Esophagus squamous epithelium (tissue), 5 donors: ENCODE measurements at places on chromosomes 3 and 15.

GRCh38 chr3:148315756-148316155, 381.9 kb upstream of the AGTR1 start:
- DNase-seq, result no peak

DNA sequence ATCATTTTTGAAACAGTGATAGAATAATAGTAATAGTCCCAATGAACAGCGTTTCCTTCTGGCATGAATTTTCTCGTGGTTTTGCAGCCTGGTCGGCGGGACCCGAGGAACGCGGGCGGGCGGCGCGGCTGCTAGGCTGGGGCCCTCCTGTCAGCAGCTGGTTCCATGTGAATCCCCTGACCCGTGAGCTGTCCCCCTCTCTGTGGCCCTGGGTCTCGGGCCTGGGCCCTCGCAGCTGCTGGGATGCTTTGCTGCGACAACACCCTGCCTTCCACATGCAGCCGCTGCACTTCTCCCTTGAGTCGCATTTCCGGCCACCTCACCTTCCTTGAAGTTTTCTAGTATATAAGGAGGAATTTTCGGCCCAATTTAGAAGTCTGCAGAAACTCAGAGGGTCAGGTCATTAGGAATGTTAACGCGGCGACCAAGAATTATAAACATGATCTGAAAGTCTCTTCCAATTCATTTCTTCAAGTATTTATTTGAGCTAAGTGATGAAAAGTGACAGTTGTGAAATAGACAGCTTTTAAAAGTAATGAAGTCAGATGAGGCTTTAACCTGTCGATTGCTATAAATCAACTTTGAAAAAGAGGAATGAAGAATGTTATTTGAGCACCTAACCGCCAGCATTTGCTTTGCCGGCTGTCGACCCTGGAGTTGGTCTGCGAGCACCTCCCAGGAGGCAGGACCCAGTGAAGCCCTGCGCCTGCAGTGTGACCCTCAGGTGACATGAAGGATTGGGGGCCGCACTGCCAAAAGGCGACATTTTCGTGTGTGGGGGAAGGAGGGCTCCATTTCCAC, 27.7 kb downstream of the NR2F2 start:
- DNase-seq, result no peak

- DNase-seq, result no peak
Observed at GRCh38 chr3:21722301-21722700, 28.7 kb downstream of the ZNF385D start.

DNA sequence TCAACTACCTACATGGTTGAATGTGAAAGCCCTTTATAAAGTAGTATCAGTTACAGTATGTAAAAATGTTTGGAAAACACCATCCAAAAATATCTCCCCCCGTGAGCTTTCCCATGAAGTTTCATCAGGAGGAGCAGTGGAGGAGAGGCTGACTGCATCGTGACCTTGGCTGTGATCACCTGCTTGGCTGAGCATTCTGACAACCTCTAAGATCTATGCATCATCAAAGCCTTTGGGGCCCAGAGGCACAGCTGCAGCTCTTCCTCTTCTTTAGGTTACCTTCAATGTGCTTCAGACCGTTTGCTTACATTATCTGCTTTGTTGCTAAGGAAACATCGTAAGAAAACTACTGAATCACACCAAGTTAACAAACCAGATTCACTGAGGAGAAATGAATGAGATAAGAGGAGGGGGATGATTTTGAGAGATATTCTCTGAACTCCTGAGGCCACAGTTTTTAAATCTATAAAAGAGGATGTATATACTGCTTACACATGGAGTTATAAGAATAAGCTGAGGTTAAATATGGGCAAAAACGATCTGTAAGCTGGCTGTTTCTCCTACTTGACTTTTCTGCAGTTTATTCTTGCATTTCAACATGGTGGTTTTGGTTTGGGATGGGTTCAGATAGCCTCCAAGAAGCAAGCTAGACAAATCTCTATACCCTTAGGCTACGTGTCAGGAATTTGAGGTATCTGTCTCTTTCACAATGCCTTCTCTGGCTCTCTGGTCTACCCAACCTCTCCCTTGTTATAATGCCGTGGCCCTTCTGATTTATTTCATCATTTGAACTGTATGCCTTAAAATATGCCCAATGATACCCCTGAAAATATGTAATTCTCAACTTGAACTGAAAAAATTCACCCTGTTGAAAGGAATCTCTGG, 4.0 kb downstream of the GCSAM start:
- no peak for DNase-seq

- DNase-seq, result no peak
Observed at GRCh38 chr3:34463414-34463813, 665.0 kb downstream of the PDCD6IP start.

GRCh38 chr15:77474310-77474988, 53.8 kb downstream of the HMG20A start:
- no peak for DNase-seq

- no peak for DNase-seq
Observed at GRCh38 chr3:188385295-188385694, 231.3 kb downstream of the LPP start.

GRCh38 chr3:13483286-13483685, 3.2 kb downstream of the HDAC11 start:
- no peak for DNase-seq

GRCh38 chr3:47348411-47349154, 32.2 kb upstream of the PTPN23 start:
- DNase-seq, result no peak

- no peak for DNase-seq
Observed at GRCh38 chr3:195708626-195709481, 11.9 kb upstream of the MUC20 start.

GRCh38 chr3:174700736-174701135, 158.4 kb upstream of the NAALADL2 start:
- DNase-seq, result no peak

DNA sequence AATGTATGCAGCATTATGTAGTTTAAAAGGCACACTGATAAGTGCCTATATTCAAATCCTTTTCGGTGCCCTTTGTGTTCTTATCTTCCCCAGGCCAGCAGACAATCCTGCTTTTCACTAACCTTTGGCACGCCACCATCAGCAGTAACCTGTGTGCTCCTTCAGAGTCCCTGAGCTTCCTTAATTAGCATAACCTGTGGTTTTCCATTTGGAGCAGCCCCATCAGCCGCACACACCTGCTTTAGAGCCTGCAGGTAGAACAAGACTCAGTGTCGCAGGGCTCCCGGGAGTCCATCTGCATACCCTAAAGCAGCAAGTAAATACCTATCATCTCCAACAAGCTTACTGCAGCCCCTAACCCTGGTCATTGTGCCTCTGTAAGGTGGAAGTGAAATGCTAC, 755.1 kb downstream of the ROBO2 start:
- no peak for DNase-seq

DNA sequence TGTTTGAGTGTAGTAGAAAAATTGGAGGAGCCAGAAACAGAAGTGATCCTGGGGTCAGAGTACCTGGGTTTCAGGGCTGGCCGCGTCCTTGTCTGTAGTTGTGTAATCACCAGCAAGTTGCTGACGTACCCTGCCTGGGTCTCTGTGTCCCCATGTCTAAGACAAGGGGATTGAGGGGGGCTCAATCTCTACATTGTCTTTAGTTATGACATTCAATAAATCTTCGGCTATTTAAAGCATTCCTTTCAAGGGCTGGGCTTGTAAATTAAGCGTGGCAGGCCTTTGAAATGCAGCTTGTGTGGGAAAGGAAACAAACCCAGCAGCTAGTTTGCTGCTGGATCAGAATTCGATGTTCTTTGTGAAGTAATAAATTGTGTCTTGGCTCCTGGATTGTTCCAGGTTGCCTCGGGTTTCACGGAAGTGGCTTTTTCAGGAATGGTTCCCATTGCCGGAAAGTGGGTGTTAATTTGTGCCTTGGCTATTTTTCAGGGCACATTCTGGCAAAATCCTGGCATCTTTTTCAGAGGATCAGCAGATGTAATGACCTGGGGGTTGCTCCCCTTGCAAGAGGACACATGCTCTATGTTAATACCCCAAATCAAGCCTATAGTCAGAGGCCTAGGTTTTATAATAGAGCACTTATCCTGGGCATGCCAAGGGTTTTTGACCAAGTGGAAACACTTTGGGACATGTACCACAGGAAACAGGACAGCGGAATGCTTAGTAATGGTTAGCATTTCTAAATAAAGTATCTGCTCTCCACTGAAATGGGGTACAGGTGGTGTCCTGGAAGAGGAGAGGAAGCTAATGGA, 294.8 kb upstream of the NR2E3 start:
- DNase-seq, result no peak

DNA sequence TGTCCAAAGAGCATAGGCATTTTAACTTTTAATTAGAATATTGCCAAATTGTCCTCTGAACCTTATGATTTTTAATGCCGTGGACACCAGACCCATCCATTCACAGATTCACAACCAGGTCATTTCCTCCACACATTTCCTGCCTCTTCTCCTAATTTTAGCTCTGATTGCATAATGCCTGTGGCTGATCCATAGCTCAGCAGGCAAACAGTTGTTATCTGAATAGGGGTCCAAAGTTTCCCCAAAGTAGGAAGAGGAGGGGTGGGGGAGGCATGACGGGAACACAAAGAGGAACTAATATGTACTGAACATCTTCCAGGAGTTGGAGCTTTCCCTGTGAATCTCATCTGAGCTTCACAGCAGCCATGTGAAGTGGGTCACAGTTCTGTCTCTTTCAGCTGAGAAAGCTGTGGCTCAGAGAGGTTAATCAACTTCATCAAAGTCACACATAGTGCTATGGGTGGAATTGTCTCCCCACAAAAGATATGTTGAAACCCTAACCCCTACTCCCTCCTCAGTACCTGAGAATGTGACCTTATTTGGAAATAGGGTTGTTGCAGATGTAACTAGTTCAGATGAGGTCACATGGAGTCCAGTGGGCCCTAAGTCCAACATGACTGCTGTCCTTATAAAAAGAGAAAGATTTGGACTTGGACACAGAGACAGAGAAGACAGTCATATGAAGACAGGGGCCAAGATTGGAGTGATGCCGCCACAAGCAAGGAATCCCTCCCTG, 106.7 kb upstream of the AGBL1 start:
- no peak for DNase-seq

DNA sequence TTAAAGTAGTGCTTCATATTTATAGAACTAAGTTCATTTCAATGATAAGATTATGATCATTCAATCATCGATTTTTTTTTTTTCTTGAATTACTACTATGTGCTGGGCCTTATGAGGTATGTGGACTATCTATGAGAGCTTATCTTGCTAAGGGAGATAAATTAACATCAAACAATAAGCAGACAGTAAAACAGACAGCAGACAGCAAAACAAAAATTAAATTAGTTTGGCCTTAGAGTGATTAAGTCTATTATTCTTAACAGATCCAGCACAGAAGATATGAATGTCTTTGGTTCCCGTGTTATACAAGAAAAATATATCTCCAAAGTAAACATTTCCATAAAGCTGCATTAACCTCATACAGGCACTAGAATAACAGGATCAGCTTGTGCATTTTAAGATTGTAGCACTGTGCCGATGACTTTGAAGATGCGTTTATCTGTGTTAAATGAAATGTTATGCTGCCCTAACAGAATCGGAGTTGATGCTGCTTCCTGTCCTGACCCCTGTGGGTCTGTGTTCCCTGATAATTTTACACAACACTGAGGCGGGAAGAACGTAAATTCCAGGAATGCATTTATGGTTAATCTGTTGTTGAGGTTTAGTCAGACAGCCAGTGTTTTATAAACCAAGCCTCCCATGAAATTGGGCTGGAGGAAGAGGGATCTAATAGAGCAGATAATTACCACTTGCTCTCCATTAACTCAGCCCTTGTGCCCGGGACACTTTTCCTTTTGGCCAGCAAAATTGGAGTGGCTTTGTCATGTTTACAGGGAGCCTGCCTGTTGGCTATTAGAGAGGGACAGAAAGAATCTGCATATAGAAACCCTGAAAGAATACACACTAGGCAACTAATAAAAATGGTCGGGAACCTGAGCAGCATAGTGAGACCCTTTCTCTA, 80.8 kb downstream of the GHSR start:
- DNase-seq, result no peak

- DNase-seq, result no peak
Observed at GRCh38 chr3:125207949-125208568, 4.5 kb downstream of the SLC12A8 start.

DNA sequence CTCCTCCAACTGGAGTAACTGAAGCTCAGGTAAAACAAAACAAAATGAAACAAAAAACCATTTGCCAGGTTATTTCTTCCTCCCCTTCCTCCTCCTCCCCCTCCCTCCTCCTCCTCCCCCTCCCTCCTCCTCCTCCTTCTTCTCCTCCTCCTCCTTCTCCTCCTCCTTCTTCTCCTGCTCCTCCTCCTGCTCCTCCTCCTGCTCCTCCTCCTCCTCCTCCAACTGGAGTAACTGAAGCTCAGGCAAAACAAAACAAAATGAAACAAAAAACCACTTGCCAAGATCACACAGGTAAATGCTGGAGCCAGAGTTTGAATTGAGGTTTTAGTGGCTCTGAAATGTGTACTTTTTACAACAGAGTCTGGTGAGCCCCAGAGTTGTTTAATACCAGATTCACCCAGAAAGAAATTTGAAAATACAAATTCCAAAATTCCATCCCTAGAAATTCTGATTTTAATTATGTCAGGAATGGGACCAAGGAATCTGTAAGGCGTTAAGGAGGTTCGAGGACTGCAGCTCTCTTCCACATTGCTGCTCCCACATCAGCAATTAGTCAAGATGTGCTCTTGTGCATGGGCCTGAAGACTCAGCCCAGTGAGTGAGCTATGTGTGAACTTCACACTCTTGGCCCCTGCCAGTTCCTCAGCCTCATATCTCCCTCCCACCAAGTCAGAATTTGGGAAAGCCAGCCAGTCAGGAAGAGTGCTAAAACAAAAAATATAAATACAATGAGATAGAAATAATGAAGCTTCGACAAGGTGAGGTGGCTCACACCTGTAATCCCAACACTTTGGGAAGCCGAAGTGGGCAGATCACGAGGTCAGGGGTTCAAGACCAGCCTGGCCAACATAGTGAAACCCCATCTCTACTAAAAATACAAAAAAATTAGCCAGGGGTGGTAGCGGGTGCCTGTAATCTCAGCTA, 31.6 kb upstream of the ZNF770 start:
- no peak for DNase-seq

DNA sequence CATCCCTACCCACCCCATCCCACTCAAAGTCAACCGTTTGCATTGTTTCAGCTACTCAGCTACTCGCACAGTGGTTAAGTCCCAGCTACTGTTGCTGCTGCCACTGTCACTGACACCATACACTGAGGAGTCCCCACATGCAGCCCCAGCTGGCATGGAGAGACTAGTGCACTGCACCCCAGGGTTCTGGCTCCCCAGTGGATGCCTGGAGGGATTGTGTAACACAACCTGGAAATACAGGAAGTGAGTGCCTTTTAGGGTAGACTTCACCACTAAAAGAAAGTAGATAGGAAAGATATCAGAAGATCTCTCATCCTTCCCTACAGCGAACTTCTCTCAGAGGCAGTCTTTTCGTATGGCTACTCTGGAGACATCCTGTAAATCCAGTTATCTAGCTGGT, 169.2 kb upstream of the STRIT1 start:
- DNase-seq, result no peak

DNA sequence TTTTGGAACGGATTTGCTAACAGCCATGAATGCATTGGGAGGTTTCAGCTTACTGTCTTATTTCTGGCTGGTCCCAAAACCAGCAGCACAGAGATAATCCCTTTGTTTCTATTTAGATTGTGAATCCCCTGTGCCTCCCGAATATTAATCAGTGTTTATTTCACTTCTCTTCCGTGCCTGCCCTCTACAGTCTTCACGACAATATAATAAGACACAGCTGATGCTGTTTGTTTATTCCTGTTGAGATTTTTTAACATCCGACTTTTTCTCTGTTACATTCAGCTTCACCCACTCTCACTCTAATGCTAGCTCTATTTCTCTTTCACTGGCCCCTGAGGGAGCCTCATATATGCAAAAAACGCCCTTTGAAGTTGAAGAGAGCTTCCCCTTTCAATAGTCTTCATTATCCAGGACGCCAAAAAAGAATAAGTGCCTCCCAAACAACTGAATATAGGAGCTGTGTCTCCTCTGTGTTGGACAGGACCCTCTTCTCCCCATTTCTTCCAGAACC, 995.3 kb downstream of the ROBO2 start:
- DNase-seq, result no peak
